ENCODE measurements at places on chromosomes 3 and 15. TPM values are rescaled to one million over a fixed set of nuclear protein-coding genes. Genes with fewer than 3 reads are reported as not detected.

DNA sequence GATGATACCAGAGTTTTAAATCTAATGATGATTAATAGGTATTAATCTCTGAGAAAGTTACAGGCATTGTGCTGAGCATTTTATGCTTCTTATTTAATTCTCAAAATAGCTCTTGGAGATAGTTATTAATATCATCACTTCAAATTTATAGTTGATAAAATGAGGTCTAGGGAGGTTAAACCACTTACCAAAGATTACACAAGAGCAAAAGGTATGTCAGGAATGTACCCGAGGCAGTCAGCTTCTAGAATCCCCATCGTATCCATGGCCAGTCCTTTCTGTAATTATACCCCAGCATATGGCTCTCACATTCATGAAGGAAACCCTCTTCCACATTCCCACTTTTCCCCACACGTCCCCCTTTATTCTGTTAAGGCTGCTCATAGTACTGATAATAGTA, 421.3 kb downstream of the PYDC2 start:
- no peaks in the 10 kb centered on the region for H3K4me1 ChIP-seq
- H3K36me3 ChIP-seq: no peaks in the 10 kb centered on the region
- H3K4me3 ChIP-seq: no peak overlapping the region
- H3K27ac ChIP-seq: no peak overlapping the region

DNA sequence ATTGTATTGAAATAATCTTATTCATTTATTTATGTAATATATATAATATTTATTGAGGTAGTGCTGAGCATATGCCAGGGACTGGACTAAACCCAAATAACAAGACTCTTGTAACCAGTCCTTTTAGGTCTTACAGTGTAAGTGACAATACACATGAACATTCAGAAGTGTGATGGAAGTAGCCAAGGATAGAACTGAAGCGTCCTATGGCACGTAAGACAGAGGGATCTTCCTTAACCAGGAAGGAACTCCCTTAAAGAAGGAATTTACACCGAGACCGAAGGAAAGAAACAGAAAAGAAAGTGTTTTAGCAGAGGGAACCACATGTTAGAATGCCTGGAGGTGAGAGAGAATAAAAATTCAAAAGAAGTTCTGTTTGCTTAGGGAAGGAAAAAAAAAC, 23.6 kb upstream of the CLDN1 start:
- no peak for DNase-seq
- no peaks in the 10 kb centered on the region for H3K27me3 ChIP-seq
- H3K4me1 ChIP-seq: no peaks in the 10 kb centered on the region
- H3K27ac ChIP-seq: no peak overlapping the region
- H3K36me3 ChIP-seq: no peaks in the 10 kb centered on the region

Gene LRRC34
- total RNA-seq: 0.47 TPM

Gene RPL14
- total RNA-seq: 2,785 TPM

Gene TMEM108
- not detected for total RNA-seq

Gene ATP10A
- 51.1 TPM for total RNA-seq
